ENCODE measurements at places on chromosomes 4 and X. TPM values are rescaled to one million over a fixed set of nuclear protein-coding genes. Genes with fewer than 3 reads are reported as not detected.

PPBP gene
- total RNA-seq, result not detected

NAP1L2 gene
- total RNA-seq, result 15.8 TPM

ARX gene
- total RNA-seq, result not detected

SASH3 gene
- total RNA-seq, result not detected

WAS gene
- 0.63 TPM for total RNA-seq

PAGE1 gene
- not detected for total RNA-seq

SMIM43 gene
- 0.50 TPM for total RNA-seq

TRIM75 gene
- not detected for total RNA-seq

CNGA1 gene
- 0.52 TPM for total RNA-seq

HPGDS gene
- not detected for total RNA-seq

WDR17 gene
- total RNA-seq, result 3.3 TPM

CT47B1 gene
- not detected for total RNA-seq

DACH2 gene
- 1.8 TPM for total RNA-seq

HGFAC gene
- total RNA-seq, result 0.15 TPM

TLR10 gene
- total RNA-seq, result not detected

KIAA1210 gene
- not detected for total RNA-seq

CTAG2 gene
- not detected for total RNA-seq

ING2 gene
- total RNA-seq, result 14.8 TPM

NEXMIF gene
- total RNA-seq, result 0.55 TPM

EXOC1L gene
- total RNA-seq, result not detected

ETDA gene
- total RNA-seq, result not detected

HHIP gene
- 0.84 TPM for total RNA-seq

XK gene
- 1.1 TPM for total RNA-seq

RRAGB gene
- 5.8 TPM for total RNA-seq

RAB33A gene
- 3.9 TPM for total RNA-seq
